ENCODE measurements at places on chromosomes 7 and 10. TPM values are rescaled to one million over a fixed set of nuclear protein-coding genes. Genes with fewer than 3 reads are reported as not detected.

GRCh38 chr7:81256991-81257390, 338.1 kb upstream of the SEMA3C start:
- H3K4me3 ChIP-seq = no peak overlapping the region
- H3K36me3 ChIP-seq = no peaks in the 10 kb centered on the region
- no peak for DNase-seq

- no peaks in the 10 kb centered on the region for H3K36me3 ChIP-seq
- H3K27ac ChIP-seq = no peak overlapping the region
- DNase-seq = no peak
- H3K4me3 ChIP-seq = no peak overlapping the region
Observed at GRCh38 chr10:80614576-80615416, 77.1 kb downstream of the SH2D4B start.

DNA sequence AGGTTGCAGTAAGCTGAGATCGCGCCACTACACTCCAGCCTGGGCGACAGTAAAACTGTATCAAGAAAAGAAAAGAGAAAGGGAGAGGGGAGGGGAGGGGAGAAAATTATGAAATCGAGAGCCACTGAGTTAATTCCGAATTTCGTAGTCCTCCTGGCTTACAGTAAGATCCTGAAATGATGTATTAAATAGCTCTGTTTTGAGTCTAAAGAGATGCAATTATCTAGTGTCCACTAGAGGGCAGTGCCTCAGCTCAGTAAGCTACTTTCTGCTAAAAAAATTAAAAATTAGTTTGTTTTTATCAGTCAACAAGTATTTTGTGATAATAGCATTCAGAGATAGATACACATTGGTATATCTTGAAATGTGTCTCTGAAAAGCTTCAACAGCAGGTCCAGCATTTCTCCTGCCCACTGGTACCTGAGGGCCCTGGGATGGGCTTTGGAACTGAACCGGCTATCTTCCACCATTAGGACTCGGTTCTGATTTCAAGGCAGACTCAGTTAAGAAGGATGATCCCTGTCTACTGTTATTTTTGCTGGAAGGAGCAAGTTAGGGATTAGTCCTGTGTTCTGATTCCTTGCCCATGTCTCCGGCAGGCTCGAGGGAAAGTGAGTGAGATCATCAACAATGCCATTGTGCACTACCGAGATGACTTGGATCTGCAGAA, 19.5 kb downstream of the TSPAN33 start:
- no peak overlapping the region for H3K4me3 ChIP-seq
- peaks cover 4% of the 10 kb centered on the region for H3K4me1 ChIP-seq
- DNase-seq = no peak
- no peaks in the 10 kb centered on the region for H3K27me3 ChIP-seq
- no peaks in the 10 kb centered on the region for H3K36me3 ChIP-seq

DNA sequence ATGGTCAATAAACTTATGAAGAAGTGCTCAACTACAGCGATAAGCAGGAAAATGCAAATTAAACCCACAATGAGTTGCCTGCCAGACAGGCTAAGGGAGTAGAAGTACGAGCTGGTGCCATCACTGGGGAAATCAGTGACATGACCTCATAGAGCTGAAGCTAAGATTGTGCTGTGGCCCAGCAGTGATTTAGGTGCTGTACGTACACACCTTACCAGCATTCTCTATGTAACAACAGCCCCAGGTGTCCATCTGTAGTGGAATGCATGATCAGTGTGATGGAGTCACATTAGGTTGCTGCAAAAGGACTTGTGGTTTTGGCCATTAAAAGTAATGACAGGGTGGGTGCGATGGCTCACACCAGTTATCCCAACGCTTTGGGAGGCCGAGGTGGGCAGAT, 5.7 kb upstream of the TECPR1 start:
- H3K4me1 ChIP-seq = peaks cover 14% of the 10 kb centered on the region
- DNase-seq = no peak
- no peaks in the 10 kb centered on the region for H3K27me3 ChIP-seq
- no peak overlapping the region for H3K27ac ChIP-seq
- H3K36me3 ChIP-seq = peaks cover 19% of the 10 kb centered on the region
- H3K4me3 ChIP-seq = no peak overlapping the region

DNA sequence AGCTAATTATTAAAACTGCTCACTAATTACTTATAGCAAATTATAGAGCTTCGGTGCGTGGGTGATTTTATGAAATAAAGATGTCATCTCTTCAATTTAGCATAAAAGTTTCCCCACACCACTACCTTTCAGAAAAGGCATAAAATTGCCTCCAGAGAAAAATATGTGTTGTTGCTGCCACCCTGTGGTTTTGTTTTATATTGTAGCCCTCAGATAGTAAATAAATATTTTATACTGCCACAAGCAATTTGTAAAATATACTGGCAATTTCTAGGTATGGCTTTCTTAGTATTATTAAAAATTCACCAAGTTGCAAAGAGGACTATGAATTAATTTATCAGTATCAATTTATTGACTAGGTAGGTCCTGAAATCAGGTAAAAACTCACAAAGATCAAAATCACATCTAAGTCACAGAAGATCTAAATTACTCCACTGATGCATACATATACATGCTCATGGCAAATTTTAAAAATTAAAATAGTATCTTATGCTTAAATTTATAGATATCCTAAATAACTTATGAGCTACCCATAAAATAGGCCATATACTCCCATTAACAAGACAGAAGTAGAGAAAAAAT, 26.5 kb downstream of the ASNS start:
- no peak overlapping the region for H3K27ac ChIP-seq
- no peaks in the 10 kb centered on the region for H3K27me3 ChIP-seq
- no peak overlapping the region for H3K4me3 ChIP-seq

GRCh38 chr7:156666368-156667109, 26.0 kb downstream of the RNF32 start:
- no peaks in the 10 kb centered on the region for H3K27me3 ChIP-seq
- DNase-seq = no peak
- no peak overlapping the region for H3K4me3 ChIP-seq
- H3K4me1 ChIP-seq = no peaks in the 10 kb centered on the region
- H3K36me3 ChIP-seq = no peaks in the 10 kb centered on the region

GRCh38 chr10:4532011-4532410, 294.0 kb upstream of the AKR1E2 start:
- no peaks in the 10 kb centered on the region for H3K36me3 ChIP-seq
- no peak overlapping the region for H3K27ac ChIP-seq
- no peaks in the 10 kb centered on the region for H3K4me1 ChIP-seq
- H3K4me3 ChIP-seq = no peak overlapping the region
- DNase-seq = no peak

DNA sequence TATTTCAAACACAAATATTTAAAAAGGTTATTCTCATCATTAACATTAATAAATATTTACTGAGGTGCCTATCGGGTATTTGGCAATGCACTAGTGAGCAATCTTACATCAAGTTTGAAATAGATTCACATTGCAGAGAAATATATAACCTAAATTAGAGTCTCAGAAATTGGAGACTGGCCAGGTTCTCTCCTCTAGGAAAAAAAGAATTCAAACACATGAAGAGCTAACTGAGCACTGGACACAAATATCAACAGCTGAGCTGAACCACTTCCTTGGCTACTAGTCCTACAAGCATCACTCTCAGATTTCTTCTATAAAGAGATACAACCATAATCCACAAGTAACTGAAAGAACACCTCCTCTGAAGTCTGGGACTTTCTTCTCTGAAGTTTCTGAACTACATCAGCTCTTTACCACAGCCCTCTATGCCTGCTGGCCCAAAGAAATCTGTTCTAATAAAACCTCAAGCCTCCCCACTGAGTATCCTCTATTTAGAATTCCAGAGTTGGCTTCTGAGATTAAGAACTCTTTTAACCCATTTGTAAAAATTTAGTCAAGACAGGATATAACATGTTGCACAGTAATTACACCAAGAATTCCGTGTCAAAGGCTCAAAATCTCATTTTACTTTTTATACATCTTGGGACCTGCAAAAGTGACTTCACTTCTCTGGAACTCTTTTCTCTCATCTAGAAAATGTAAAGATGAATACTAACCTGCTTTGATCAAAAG, 45.2 kb downstream of the MTERF1 start:
- H3K4me3 ChIP-seq = no peak overlapping the region
- H3K4me1 ChIP-seq = no peaks in the 10 kb centered on the region
- no peak overlapping the region for H3K27ac ChIP-seq

DNA sequence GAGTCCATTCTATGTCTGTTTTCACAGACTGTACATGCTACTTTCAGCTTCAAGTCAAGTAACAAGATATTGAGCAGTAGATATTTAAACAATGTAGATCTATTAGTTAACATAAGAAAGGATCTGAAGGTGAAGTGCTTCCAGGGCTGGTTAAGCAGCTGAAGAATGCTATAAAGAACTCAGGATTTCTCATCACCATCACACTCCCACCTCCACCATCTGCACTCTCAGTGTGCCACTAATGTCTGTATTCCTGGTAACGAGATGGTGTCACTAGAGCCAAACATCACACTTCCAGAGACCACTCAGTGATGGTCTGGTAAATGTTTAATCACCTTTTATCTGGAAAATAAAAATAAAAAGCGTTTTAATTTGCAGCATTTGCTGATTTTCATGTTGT, 224.0 kb upstream of the FERD3L start:
- DNase-seq = no peak
- H3K36me3 ChIP-seq = no peaks in the 10 kb centered on the region
- H3K4me3 ChIP-seq = no peak overlapping the region
- no peaks in the 10 kb centered on the region for H3K4me1 ChIP-seq
- no peak overlapping the region for H3K27ac ChIP-seq

GRCh38 chr10:126504063-126504760, 115.9 kb upstream of the ADAM12 start:
- H3K4me3 ChIP-seq = no peak overlapping the region

GRCh38 chr7:113045379-113045778, 41.2 kb downstream of the GPR85 start:
- H3K27ac ChIP-seq = no peak overlapping the region
- no peak for DNase-seq
- no peaks in the 10 kb centered on the region for H3K4me1 ChIP-seq
- peaks cover 5% of the 10 kb centered on the region for H3K27me3 ChIP-seq

- H3K27me3 ChIP-seq = peaks cover 17% of the 10 kb centered on the region
- DNase-seq = no peak
- H3K4me3 ChIP-seq = no peak overlapping the region
- H3K27ac ChIP-seq = no peak overlapping the region
Observed at GRCh38 chr7:16755397-16755796, 1.8 kb downstream of the TSPAN13 start.

DNA sequence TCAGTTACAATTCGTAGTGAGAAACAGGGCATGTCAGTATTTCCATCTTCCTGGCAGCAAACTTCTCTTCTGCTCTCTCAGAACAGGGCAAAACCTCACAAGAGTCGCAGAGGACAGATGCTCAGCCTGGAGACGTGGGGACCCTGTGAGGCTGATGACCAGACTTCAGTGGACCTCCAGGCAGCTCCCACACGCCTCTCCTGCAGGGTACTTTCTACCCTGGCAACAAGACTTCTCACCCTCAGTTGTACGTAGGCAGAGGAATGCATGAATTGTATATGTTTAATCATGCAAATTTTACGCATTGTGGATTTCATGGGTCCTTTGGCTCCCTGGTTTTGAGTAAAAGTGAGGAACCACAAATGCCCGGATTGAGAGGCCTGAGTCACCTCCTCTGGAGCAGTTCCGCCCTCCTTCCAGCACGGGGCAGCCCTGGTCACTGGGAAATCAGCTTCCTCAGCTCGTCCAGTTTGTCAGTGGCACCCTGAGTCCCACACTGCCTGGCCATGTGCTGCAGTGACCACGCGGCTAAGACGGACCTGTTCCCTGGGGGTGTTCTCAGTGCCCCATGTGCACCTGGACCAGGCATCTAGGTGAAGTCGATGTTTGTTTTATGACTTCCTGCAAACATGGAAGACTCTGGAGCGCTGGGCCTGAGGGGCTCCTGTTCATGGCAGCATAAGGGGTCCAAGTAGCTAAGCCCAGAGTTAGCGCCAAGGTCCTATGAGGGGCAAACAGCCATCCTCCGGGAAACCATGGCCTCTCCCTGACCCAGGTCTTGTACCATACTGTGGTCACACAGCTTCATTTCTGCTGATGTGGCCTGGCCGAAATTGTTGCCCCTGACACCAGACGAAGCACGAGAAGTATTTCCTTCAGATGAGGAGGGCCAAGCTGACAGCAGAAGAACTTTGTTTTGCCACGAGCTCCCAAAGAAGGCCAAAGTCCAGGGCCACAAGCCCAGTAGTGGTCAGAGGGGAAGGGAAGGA, 165.1 kb downstream of the TNS3 start:
- DNase-seq = no peak
- no peaks in the 10 kb centered on the region for H3K27me3 ChIP-seq
- no peak overlapping the region for H3K4me3 ChIP-seq

GRCh38 chr10:49649294-49649693, 30.2 kb upstream of the C10orf53 start:
- peaks cover 4% of the 10 kb centered on the region for H3K4me1 ChIP-seq
- no peak overlapping the region for H3K27ac ChIP-seq
- H3K27me3 ChIP-seq = no peaks in the 10 kb centered on the region
- H3K36me3 ChIP-seq = no peaks in the 10 kb centered on the region
- DNase-seq = no peak
- H3K4me3 ChIP-seq = no peak overlapping the region

Gene UNCX
- not detected for total RNA-seq

Gene PRKCQ
- 43.4 TPM for total RNA-seq

Gene LIPN
- not detected for total RNA-seq

Gene CYP2C19
- total RNA-seq = not detected

Gene ANK3
- total RNA-seq = 61.9 TPM

Measured in CD4-positive, alpha-beta T cell (primary cell).